T-helper 1 cell (primary cell): ENCODE measurements at places on chromosomes 2 and 18.

GRCh38 chr2:27962006-27962405 is 71.5 kb downstream of the BABAM2 start:
- DNase-seq, result no peak

GRCh38 chr18:80108739-80109675 is at the start of gene ADNP2:
Gene ADNP2 (plus strand): TSS chr18:80109262. CDS start chr18:80117543, 8,281 bp downstream.
- peak; percentile 83 for DNase-seq

GRCh38 chr2:205882806-205883425 is 200.6 kb downstream of the NRP2 start:
- DNase-seq, result no peak

GRCh38 chr2:102282678-102283091 is 28.7 kb upstream of the IL1RL1 start:
- DNase-seq, result no peak

- DNase-seq, result no peak
Measured at GRCh38 chr2:121565389-121566250, 34.9 kb downstream of the RNU4ATAC start.

GRCh38 chr2:39266139-39266805 is 22.5 kb upstream of the CDKL4 start:
- no peak for DNase-seq

DNA sequence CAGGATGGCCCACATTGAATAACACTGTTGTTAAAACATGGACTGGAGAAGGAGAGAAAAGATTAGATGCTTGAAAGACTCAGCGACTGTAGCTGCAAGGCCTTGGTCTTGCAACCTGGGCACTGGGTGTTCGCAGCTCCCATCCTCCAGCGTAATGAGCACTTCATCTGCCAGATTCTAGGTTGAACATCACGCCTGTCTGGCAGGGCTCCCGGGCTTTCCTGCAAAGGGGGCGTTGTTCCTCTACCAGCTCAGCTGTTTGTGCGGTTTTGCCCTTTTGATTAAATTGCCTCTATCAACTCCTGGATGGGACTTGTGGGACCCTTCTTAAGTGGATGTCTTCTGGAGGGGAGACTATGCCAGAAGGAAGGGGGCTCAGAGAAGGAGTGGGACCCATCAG is 215.4 kb downstream of the KLHL29 start:
- no peak for DNase-seq

DNA sequence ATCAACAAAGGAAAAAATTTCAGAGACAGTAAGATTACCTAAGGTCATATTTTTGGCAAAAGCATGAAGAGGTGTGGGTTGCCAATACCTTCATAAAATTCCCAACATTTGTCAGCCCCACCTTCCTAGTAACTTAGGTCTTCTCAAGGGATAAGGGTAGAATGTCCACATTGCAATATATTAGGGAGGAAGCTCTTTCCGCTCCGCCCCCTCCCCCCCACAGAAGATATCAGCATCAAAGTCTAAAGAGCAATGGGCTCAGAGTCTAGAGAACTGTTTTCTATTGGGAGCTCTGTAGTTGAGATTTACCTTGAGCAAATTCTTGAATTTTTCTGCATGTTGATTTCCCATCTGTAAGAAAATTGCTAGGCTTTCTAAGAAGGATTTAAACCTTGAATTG is 200.3 kb downstream of the CD226 start:
- no peak for DNase-seq

DNA sequence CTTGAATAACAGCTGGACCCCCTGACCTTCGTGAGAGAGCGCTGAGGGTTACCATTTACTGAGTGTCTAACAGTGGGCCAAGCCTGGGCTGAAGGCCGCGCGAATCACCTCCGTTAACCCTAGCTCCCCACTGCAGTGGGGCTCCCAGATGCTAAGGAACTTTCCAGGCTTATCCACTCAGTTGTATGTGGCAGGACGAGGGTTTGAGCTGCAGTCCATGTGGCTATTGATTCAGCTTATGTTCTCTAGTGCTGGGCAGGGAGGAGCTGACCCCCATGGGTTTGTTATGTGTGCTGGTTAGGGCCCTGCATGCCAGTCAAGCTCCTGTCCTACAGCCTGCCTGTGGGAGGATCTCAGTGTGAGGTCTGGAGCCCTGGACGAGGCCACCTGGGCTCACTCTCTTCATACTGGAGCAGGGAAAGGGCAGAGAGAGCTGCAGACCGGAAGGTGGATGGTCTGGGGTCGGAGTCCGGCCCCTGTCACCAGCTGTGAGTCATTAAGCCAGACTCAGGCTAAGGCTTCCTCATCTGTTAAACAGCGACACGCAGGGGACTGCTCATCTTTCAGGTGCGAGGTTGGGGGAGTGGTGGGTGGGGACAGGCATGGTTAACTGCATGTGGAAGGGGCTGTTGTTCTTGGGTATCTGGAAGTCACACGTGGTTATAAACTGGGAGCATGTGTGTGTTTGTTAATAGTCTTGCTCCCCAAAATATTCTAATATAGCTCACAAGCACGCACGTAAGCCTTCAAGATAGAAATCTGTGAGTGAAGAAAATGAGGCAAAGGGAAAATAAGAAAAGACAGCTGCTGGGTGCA is 6.6 kb downstream of the PSD4 start:
- DNase-seq, result no peak

DNA sequence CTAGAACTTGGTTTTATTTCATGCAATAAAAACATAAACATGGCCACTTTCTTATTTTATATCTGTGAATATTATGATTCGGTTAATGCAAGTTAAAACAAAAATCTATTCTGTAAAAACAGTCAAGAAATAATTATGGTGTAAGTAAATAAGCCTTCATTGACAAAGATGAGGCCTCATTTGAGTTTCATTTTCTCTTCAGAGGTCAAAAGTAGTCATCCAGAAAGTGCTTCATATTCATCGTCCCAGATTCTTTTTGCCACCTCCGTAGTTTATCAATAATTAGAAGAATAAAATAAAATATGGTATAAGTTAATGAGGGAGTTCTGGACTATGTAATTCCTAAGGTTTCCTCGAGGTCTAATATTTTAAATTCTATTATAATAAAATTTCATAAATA is 19.4 kb upstream of the HNRNPA3 start:
- peak; percentile 38 for DNase-seq

- DNase-seq, result no peak
Measured at GRCh38 chr2:199946196-199946595, 9.1 kb downstream of the TYW5 start.

- no peak for DNase-seq
Measured at GRCh38 chr2:191748059-191748461, 70.1 kb downstream of the NABP1 start.

GRCh38 chr18:9319333-9319732 is 15.2 kb upstream of the TWSG1 start:
- no peak for DNase-seq

GRCh38 chr2:121561617-121562268 is 31.1 kb downstream of the RNU4ATAC start:
- no peak for DNase-seq

GRCh38 chr2:150476809-150477302 is 10.6 kb downstream of the RND3 start:
- DNase-seq, result no peak
